Omental fat pad (tissue), 4 donors: ENCODE measurements at places on chromosomes 1 and 21. TPM values are rescaled to one million over a fixed set of nuclear protein-coding genes. Genes with fewer than 3 reads are reported as not detected.

CREG1 gene
- 294 TPM for total RNA-seq

OSCP1 gene
- 7.1 TPM for total RNA-seq

RPTN gene
- total RNA-seq: not detected

ADGRB2 gene
- total RNA-seq: 4.4 TPM

HES4 gene
- total RNA-seq: 22.7 TPM

C1orf185 gene
- not detected for total RNA-seq

ITGB2 gene
- total RNA-seq: 98.5 TPM

CEPT1 gene
- total RNA-seq: 41.6 TPM

GRCh38 chr1:200290010-200290685 is 119.7 kb downstream of the ZNF281 start:
- DNase-seq: no peak

DNA sequence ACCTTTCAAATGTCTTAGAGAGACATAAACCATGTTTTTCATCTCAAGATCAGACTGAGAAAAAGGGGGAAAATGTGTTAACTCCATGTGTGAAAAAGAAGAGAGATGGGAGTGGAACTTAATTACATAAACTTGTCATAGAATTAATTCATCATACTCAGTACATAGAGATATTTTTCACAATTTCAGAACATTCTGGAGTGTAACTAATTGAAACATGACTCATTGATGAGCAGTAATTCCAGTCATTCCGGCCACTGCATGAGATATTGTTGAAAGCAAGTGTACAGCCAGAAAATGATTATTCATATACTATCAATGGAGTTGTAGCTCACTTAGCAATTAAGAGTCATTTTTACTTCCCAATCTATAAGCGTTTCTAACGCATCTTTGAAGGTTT is 739.3 kb downstream of the LTN1 start:
- no peak for DNase-seq

GRCh38 chr1:228238007-228238406 is 30.2 kb downstream of the OBSCN start:
- no peak for DNase-seq

DNA sequence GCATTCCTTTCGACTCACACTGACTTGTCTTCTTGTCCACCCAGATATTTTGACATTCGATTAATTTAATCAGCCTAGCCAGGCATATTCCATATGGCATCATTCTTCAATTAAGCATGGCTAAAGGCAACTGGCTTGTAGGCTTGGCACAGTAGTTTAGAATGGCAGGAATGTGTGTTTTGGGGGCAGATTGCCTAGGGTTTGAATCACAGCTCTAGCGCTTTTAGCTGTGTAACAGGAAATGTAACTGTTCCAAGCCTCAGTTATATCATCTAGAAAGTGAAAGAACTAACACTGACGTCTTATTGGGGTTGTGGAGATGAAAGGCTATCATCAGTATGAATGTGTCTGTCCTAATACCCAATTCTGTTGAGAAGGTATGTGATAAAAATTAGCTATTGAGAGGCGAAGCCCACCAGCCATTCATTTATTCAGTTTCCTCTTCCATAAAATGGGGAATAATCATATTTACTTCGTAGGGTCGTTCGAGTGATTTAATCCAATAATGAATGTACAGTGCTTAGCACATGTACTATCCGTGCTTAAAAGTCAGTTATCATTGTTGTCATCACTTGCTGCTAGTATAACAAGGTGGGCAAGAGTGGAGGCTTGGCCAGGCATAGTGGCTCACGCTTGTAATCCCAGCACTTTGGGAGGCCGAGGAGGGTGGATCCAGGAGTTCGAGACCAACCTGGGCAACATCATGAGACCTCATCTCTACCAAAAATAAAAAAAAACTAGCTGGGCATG is 41.6 kb upstream of the GRHL3 start:
- DNase-seq: no peak

DNA sequence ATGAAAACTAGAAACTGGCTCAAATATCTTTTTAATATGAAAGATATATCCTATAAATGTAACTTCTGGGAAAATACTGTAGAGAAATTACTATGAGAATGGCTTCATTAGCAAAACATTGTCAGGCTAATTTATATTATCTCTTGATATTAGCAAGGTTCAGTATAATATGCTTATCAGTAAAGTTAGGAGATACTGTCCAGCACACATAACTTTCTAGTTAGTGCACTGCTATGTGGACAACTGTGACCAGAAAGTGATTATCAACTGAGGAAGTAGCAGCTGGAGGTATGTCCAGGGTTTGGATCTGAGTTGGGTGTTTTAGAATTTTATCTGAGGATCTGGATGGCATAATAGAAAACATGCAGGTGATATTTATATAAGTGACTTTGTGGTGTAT is 7.5 kb downstream of the LRRC8C start:
- no peak for DNase-seq

- DNase-seq: no peak
These were observed 150.8 kb downstream of the PEX14 start for GRCh38 chr1:10625554-10625953.

- DNase-seq: no peak
These were observed 59.5 kb downstream of the POFUT2 start for GRCh38 chr21:45228171-45228641.

- DNase-seq: no peak
These were observed 37.7 kb upstream of the IPO9 start for GRCh38 chr1:201791051-201791778.

GRCh38 chr1:212565079-212565478 is 43.5 kb upstream of the ATF3 start:
- no peak for DNase-seq

DNA sequence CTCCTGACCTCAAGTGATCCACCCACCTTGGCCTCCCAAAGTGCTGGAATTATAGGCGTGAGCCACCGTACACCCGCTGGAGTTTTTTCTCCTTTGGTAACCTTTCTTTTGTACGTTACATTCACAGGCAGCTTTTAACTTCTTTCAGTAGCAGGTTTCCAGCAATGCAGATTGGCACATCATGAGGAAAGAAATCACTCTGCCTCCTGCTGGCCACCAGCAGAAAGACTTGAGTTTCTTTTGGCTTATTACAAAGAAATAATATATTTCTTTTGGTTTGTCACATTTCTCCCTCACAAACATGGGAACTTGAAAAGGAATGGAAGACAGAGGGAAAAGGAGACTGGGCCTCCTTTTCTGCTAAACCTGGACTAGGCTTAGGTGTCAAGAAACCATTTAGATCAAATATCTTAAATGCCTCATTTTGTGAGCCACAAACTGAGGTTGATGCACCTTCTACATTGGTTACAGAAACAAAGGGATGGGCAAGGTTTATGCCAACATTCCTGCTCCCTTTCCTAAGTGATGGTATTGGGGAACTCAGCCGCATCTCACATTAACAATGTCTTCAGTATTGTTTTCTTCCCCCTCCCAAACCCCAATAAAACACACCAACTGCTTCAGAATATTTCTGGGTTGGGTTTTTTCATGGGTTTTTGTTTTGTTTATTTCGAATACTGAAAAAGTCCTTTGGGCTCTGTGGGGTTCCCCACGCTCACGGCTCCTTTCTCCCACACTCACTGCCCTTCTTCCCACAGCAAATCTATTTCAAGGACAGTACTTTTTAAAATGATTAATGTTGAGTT is 7.7 kb downstream of the ENSA start:
- no peak for DNase-seq

- no peak for DNase-seq
These were observed 8.4 kb upstream of the LUZP1 start for GRCh38 chr1:23177031-23177430.

GRCh38 chr21:41500931-41501381 is 7.0 kb downstream of the TMPRSS2 start:
- no peak for DNase-seq

- no peak for DNase-seq
These were observed 6.9 kb upstream of the F13B start for GRCh38 chr1:197073978-197074377.
